ENCODE measurements at places on chromosomes 13 and 19. TPM values are rescaled to one million over a fixed set of nuclear protein-coding genes. Genes with fewer than 3 reads are reported as not detected.

Gene PGLYRP1
- total RNA-seq, result not detected

DNA sequence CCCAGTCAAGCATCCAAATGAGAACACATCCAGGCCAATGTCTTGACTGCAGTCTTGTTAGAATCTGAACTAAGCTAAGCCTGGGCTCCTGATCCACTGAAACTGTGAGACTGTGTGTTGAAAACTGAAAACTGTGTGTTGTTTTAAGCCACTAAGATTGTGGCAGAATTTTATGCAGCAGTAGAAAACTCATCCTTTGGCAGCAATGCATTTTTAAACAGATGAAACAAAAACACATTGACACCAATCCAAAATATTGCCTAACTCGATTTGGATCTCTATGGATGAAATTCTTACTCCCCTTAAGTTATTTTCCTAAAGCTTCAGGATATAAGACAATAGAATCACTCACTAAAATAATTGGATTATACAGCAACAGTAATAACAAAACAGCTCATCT lies 202.3 kb upstream of the KLF12 start:
- DNase-seq, result no peak

Gene LGI4
- total RNA-seq, result 106 TPM

Gene APOC1
- total RNA-seq, result 19.6 TPM

Gene GJB2
- 0.94 TPM for total RNA-seq

DNA sequence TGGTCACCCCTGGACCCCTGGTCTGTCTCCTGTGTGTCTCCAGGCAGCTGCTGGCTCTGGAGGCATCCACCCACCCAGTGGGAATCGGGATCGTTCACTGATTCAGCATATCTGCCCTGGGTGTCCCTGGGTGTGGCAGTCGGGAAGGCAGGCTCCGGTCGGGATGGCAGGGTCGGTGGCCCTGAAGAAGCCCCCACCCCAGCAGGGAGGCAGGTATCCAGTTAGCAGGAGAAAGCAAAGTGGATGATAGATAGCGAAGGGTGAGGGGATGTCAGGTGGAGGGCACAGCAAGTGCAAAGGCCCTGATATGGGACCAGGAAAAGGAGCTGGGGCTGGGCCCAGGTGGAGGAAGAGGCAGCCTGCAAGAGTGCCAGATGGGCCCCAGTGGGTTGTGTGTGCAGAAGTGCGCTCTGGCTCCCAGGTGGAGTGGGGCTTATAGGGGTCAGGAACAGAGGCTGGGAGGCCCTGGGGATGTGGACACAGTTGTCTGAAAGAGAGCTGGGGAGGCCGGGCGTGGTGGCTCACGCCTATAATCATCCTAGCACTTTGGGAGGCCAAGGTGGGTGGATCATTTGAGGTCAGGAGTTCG lies 2.3 kb downstream of the SSBP4 start:
- no peak for DNase-seq

GRCh38 chr13:113978741-113979481 lies 5.0 kb upstream of the C13orf46 start:
- no peak for DNase-seq

Data from dorsolateral prefrontal cortex (tissue), 122 donors.